ENCODE measurements at places on chromosomes 7 and 10.
A peak's percentile ranks its signal among the peaks of the same experiment; 100 is the strongest.

DNA sequence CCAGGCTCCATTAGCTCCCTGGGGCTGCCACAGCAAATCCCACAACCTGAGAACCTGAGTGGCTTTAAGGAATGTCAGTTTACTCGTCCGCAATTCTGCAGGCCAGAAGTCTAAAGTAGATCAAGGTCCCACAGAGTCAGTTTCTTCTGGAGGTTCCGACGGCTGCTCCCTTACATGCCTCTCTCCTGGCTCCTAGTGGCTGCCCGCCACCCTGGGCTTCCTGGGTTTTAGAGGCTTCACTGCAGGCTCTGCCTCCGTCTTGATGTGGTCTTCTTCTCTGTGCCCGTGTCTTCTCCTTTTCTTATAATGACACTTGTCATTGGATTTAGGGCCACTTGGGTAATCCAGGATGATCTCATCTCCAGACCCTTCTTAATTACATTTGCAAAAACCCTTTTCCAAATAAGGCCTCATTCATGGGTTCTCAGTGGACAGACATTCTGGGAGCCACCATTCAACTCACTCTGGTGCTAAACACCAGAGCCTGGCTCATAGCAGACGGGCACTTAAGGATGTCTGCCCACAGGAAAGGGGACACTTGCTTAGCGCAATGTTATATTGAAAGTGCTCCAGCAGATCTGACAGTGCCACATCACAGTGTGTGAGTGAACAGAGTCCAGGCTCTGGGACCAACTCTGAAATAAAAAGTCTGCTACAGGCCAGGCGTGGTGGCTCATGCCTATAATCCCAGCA is 77.6 kb downstream of the VWC2 start:
- no peak for DNase-seq

DNA sequence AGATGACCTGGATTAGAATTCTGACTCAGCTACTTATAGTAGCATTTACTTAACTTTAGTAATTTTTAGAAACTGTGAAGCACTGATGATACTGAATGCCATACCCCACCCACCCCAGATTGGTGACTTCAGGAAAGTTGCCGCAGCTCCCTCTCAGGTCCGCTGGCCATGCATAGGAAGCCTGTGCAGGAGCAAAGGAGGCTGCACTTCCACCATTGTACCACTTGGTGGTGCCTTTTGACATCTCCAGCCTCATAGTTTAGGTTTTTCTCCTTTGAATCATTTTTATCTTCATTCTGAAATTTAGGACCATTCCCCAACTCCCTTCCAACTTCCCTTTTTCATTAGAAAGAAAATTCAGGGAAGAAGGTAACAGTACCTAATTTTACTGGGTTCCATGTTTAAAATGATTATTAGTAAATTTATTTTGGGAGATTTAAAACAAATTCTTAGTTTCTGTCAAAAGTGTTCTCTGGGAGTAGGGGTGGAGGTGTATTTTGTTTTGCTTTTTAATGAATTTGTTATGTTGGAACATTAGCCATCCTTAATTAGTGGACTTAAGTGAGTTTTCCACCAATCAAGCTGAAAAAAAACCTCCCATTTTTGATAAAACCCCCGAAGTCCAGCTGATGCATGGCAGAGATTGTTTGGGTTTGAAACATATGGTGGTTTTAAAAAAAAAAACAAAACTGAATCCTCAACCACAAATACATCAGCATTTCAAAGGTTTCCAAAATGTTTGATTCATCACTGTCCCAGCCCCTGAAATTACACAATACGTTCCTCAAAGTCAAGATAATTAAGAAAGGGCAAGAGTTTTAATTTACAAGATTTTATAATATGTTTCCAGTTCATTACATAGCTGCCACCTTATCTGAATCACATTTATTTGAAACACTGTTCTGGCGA is 109.6 kb downstream of the WNT2 start:
- peak; percentile 46 for DNase-seq

DNA sequence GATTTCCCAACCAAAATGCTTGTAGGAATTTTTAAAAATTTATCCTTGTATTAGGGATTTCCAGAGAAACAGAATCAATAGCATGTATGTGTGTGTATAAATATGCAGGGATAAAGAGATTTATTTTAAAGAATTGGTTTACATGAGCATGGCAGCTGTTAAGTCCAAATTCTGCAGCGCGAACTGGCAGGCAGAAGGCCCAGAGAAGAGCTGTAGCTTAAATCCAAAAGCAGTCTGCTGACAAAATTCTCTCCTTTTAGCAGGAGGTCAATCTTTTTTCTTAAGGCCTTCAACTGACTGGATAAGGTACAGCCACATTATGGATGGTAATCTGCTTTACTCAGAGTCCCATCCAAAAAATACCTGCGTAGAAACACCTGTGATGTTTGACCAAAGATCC is 42.0 kb downstream of the PRR15 start:
- no peak for DNase-seq

DNA sequence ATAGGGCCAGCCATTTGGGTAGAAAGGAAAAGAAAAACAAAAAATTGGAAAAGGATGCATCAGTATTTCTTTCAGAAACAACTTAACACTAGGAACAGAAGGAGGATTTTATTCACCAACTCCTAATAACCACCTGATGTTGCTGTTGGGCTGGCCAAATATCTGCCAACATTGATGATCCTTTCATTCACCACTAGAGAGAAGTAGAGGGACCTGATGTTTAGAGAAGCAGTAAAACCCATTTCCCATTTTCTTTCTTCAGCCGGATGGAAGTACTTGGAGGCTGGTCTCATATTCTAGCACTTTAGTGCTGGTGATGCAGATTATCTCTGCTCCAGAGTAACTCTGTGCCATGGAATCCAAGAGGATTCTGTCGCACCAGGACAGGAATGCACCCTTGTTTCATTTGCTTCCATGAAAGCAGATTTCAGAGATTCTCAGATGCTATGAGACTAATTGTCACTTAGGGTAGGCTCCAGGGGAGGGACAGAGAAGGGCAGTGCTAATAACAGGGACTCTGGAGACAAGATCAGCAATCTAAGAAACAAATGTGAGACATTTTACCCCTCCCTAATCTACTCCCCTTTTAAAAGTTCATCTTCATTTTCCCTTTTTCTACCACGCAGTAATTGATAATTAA is 3.1 kb downstream of the KLLN start:
- peak; percentile 62 for DNase-seq

DNA sequence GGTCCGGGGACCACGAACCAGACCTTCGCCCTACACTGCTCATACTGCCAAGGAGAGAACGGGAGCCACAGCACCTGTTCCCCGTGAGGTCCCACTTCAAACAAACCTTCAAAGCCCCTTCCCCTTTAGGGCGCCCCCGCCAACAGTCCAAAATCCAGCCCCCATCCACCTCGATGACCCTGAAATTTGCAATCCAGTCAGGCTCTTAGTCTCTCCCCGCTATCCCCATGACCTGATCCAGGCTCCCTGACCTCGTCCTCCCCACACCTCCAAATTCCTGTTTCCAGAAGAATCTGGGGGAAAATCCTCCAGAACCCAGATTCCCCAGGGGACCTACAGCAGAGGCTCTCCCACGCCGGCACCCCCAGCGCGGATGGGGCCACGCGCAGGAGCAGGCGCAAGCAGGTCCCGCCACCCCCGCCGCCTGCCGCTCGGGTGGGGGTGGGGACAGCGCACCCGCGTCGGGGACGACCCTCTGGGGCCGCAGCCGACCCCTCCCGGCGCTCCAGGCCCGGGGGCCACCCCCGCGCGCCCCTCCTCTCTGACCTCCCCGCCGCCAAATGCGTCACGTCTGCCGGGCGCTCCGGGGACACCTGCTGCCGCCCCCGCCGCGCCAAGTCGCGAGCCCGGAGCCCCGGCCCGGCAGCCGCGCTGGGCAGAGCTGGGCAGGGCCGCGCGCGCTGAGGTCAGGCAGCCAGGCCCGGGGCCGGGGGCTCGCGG is 753 bp downstream of the CAMK2B start:
- no peak for DNase-seq

DNA sequence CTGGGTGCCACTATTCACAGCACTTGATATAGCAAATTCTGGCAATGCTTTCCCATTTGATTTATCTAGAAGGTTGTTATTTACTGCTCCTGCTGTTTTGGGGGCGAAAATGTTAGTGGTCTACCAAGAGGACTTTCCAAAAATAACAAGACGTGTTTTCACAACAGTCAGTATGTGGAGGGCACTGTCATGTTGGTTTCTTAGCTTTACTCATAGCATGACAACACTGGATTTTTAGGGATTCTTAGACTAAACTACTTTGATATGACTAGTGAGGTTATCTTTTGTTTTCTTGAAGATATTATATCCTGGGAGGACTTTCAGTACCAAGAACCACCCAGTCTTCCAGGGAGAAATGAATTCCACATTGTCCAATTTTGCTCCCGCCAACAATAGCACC is 49.4 kb downstream of the NUDCD3 start:
- DNase-seq = no peak

DNA sequence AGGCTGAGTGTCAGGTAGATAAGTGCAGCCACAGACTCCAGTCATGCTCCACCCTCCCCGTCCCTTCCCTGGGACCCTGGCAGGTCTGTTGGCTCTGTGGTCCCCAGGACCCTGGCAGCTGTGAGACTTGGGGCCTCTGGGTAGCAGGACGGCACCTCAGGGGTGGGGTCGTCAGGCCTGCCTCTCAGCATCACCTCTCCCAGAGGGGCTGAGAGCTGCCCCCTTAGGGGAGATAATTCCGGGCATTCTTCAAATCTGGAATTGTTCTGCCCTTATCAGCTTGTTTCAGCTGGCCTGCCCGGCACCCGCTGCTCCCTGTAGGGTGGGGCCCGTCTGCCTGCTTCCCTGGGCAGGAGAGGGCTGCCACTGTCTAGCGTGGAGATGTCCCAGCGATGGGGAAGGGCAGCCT is 23.3 kb downstream of the PODXL start:
- DNase-seq = no peak

- DNase-seq = no peak
Measured at GRCh38 chr10:6563075-6563474, 17.0 kb downstream of the PRKCQ start.

All from midbrain (tissue), 1 donor.